Right hindlimb (tissue), 1 donor: ENCODE measurements at places on chromosomes 1 and 21.

GRCh38 chr1:89918127-89918793 lies 76.7 kb upstream of the ZNF326 start:
- DNase-seq = no peak

DNA sequence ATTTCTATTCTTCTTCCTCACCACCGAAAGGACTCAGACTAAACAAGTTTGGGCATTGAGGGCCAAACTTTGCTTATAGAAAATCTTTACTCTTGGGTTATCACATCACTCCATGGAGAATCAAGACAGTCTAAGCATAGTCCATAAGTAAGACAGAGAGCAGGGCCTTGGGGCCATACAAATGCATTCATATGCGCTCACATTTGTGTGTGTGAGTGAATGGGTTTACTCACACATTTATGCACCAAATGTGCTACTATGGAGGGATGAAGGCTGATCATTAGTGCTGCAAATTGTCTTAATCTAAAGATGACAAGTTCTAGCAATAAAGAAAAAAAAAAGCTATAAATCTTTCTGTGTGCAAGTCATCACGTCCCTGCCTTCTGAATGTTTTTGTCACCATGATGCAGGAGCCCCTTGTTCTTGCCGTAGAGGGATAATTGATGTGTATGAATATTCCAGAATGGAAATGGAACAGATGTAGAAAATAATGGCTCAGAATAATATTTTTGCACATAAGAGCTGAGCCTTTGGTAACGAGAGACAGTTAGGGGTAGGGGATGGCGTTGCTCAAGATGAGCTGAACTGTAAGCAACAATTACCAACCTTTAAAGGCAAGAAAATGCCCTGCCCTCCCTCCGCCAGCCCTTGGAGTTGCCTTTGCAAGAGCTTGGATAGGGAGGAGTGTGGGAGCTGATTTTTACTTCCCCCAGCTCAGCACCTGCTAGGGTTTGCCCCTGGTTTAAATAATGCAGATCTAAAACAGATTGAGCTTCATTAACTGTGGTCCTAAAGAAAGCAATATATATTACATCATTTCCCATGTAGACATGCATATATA lies 52.3 kb upstream of the IKBKE start:
- DNase-seq = no peak

DNA sequence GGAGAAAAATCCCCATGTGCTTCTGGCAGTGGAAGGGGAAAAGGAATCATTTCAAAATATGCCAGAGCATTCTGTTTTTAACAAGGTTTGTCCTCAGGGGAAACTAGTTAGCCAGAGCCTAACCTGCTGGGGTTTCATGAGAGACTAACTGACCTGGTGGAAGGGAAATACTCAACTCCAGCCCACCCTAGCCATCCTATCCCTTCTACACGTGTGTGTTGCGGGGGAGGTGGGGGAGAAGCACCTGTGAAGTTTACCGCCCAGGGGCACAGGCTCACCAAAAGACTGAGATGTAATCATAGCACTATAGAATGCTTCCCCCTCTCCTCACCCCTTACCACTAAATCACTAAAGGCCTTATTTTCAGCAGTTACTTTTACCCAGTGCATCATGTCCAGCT lies 139.5 kb downstream of the GRIK3 start:
- DNase-seq = no peak

GRCh38 chr1:172778456-172779455 lies 119.9 kb downstream of the FASLG start:
- no peak for DNase-seq
